ENCODE measurements at places on chromosomes 5 and 9.

- DNase-seq = no peak
These were observed 4.5 kb upstream of the HMCN2 start for GRCh38 chr9:130260816-130261765.

GRCh38 chr5:150284311-150284710 is 5.3 kb downstream of the CAMK2A start:
- no peak for DNase-seq

- DNase-seq = no peak
These were observed 54.1 kb downstream of the GNG10 start for GRCh38 chr9:111715471-111715870.

GRCh38 chr5:176810687-176811501 is 535 bp downstream of the UNC5A start:
- no peak for DNase-seq

DNA sequence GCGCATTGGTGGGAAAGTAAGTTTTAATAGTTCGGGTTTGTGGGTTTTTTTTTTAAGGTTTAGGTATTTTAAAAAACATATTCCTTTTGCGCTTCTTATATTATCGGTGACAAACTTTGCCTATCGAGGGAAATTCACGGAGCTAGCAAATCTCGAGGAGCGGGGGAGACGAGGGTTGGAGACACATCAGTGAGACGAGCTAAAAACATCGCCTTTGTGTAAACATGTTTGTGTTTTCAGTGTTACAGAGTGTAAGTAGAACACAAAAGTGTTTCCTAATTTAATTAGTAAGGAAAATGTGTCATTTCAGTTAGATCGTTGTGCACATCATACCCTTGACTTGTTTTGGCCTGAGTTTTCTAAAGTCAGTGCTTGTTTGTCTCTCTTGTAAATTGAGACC is 945 bp downstream of the BTF3 start:
- DNase-seq = no peak

- no peak for DNase-seq
These were observed 55.3 kb downstream of the PTBP3 start for GRCh38 chr9:112278152-112278551.

- DNase-seq = no peak
These were observed 7.4 kb downstream of the NR2F1-AS1 start for GRCh38 chr5:93573354-93574351.

GRCh38 chr9:35518225-35518821 is 28.4 kb downstream of the RUSC2 start:
- DNase-seq = no peak

- DNase-seq = no peak
These were observed 4.6 kb downstream of the DCANP1 start for GRCh38 chr5:135442431-135443160.

DNA sequence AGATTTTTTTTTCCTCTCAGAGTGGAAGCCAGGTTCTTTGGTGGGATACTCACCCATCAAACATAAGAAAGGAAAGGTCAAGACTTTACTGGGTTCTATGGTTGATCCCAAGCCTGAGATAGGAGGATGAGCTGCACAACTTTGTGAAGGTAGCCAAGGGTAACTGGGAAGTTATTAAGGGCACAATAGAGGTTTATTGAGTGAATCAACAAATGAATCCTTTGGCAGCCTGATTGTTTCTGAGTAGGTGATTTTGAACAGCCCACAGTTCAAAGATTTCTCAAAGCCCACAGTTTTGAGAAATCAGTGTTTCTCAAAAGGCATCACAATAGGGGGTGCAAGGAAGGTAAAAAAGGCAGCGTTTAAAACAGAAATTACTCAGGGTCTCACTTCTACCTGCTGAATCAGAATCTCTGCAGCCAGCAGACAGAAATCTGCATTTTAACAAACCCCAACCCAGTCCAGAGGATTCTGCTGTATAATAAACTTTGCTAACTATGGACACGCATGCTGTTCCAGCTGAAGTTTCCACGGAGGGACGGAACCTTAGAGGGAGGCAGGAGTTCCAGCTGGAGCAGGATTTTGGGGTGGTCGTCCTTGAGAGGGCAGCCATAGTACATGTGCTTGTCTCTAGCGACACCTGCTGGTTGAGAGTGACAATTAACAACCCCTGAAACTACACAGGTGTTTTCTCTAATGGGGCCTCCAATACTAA is 32.7 kb upstream of the FSD1L start:
- DNase-seq = no peak

- no peak for DNase-seq
These were observed 64.7 kb downstream of the UBE2R2 start for GRCh38 chr9:33881635-33882034.

DNA sequence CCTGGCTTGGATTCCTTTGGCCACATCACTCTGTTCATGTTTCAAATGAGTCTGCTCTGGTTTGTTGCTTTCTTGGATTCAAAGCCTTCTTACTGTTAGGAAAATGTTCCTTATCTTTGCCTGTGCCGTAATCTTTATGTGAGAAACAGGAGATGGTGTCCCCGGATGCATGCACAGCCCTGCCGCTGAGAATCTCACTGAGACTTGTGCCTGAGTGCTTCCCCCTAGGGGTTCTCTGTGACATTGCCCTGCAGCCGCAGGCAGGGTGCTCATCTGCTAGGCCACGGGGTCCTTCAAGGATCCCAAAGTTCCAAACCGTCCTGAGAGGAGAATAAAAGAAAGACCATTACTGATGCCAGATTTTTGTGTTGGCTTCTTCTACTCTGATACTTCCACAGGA is 81.4 kb upstream of the ANKRD55 start:
- DNase-seq = no peak
